Naive thymus-derived CD4-positive, alpha-beta T cell (primary cell): ENCODE measurements at places on chromosomes 1 and 21.

DNA sequence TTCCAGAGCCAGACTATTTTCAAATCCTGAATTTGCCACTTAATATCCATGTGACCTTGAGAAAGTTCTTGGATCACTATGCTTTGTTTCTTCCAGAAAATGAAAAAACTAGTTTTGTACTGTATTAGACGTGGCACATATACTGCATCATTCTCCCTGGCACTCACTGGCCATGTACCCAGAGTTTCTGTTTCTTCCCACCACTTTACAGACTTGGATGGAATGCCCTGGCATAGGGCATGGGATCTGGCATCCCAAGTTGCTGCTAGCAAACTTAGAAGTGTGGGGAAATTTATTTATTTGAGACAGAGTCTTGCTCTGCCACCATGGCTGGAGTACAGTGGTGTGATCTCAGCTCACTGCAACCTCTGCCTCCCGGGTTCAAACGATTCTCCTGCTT, 10.0 kb downstream of the KLF18 start:
- DNase-seq = no peak

DNA sequence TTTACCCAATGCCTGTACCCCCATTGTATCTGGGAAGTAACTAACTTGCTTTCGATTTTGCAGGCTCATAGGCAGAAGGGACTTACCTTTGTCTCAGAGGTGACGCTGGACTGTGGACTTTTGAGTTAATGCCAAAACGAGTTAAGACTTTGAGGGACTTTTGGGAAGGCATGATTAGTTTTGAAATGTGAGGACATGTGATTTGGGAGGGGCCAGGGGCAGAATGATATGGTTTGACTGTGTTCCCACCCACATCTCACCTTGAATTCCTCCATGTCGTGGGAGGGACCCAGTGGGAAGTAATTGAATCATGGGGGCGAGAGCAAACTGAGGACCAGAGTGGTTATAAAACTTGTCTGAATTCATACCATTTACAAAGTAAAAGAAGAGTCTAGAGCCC, 77.1 kb upstream of the HOOK1 start:
- no peak for DNase-seq

GRCh38 chr1:185044387-185044786, 971 bp upstream of the RNF2 start:
- no peak for DNase-seq

DNA sequence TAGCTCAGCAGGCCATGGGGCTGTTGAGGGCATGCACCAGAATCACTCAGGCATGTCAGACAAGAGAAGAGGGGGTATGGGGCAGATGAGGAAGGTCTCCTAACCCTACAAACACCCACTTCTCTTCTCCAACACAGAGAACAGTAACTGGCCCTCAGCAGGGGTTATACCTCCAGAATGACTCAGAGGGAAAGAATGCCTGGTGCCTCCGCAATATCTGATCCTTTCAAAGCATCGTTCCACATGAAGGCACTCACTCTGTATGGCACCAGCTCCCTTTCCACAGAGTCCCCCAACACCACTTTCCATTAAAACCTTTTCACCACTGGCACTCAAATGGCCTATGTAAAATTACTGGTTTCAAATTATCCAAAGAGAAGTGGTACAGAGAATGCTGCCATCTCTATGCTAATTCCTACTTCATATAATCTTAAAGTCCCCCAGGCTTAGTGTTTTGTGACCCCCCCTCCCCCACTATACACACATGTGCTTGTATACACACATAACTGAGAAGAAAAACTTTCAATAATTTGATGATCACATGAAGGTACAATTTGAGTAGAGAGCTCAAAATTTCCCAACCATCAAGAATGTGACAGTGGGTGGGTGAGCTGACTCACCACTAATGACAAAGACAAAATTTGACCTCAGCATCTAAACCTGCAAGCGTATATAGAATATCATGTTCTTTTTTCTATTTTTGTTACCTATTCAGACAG, 91.5 kb downstream of the SIPA1L2 start:
- no peak for DNase-seq

DNA sequence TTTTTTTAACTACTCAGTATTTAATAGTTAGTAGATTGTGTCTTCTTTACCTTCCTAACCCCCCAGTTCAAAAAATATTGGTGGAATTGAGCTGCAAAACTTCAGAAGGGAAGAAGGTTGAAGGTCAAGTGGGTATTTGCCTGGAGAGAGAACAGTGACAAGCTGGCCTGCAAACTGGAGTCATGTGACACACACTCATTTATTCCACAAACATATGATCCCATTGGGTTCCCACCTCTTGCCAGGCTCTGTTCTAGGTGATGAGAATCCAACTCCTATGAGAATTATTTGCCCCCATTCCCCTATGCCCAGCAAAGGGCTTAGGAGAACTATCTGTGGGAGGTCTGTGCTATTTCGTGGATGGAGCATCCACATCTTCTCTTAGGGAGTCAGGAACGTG, 3.5 kb upstream of the PEF1 start:
- no peak for DNase-seq

DNA sequence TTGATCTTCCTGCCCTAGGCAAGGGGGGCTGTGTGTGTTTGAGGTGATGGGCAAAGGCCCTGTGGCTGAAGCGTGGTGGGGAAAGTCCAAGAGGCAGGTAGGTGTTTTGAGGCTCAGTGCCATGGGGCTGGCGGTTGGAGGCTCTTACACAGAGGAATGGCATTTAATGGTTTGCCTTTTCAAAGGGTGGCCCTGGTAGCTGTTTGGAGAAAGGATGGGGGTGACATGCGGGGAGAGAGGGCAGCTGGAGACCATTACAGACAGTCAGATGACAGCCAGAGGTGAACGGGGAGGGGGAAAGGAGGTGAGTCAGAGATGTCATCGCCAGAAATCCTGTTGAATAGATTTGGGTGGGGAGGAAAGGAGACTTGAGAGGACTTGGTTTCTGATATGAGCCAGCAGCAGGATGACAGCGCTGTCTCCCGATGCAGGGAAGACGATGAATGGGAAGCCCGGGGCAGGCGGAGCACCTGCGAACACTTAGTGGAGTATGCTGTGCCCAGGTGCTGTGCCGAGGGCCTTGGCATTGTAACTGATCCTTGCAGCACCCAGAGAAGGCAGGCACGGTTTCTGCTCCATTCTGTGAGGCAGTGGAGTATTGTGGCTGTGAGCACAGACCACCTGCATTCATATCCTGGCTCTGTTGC, 56.3 kb downstream of the MAN1C1 start:
- no peak for DNase-seq

DNA sequence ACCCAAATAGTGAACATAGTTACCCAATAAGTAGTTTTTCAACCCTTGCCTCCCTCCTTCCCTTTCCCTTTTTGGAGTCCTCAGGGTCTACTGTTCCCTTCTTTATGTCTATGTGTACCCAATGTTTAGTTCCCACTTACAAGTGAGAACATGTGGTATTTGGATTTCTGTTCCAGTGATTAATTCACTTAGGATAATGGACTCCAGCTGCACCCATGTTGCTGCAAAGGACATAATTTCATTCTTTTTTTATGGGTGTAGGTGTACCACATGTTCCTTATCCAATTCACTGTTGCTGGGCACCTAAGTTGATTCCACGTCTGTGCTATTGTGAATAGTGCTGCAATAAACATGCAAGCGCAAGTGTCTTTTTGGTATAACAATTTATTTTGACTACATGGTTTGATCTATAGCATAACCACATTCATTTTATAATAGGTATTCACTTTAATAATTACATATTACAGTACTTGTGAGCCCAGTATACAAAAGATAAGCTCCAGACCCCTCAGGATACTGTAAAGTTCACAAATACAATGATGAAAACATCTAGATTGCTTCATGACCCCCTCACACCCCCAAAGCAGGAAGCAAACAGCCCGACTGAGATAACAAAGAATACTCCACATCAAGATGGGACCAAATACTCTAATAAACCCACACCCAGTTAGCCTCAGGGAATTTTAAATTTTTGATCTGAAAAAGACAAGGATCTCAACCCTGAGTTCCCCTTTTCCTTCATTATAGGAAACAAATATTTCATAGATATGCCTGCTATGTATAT, 45.3 kb downstream of the PUM1 start:
- no peak for DNase-seq

DNA sequence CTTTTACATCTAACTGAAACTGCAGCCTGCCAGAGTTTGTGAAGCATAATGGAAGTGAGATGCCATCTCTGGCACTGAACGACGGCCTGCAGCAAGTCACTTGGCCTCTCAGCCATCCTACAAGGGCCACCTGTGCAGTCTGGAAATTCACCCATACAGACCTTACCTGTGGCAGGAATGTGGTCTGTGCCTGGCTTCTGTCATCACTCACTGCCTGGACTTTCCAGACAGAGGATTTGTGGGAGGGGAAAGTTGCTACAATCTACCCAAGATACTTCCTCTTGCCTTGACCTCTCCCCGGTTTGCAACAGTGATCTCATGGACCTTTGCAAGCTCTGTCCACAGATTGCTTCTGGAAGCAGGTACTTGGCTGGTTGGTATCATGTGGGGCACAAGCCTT, 58.4 kb upstream of the ATP1B1 start:
- no peak for DNase-seq

DNA sequence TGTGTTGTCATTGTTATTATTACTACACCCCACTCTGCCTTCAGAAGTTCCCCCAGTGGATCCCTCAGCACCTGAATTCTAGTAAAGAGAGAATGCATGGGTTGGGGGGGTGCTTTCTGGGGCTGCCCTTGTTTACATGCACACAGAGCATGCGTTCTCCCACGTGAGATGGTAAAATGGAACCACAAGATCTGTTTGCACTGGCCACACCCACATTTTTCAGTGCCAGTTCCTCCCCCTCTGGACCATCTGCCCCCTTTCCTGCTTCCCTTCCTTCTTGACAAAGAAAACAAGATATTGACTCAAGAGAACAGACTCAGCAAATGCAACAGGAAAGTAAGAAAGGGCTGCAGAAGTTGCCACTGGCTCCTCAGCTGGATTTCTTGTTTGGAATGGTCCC, 8.9 kb downstream of the SLC6A17 start:
- DNase-seq = no peak
